ENCODE measurements at places on chromosomes 1 and 21.
A peak's percentile ranks its signal among the peaks of the same experiment; 100 is the strongest.

DNA sequence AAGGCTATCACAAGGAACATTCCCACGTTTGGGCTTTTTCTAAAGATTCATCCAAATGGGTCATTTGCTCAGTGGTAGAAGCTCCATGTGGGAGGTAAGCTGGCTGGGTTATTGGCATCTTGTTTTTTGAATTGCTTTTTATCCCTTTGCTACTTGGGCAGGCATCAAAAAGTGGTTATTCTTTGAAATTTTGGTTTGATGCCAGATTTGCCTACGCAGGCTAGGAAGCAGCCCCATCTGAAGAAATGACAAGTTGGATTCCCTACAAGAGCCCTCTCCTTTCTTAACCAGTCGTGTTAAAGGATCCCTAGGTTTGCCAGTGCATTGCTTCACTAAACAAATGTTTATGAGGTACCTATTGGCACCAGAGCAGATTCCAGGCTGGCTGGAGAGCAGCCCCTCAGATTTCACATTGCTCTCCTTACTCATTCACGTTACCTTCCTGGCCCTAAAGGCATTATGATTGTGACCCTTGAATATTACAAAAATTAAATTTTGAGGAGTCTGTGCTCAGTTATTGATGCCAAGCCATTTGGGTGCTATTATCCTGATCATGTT lies 38.8 kb downstream of the ARID1A start:
- DNase-seq = no peak

GRCh38 chr1:46643368-46643775 lies 24.8 kb downstream of the ATPAF1 start:
- no peak for DNase-seq

- DNase-seq = no peak
Observed at GRCh38 chr21:25577424-25578055, 29.7 kb downstream of the MRPL39 start.

GRCh38 chr21:26597981-26598380 lies 24.9 kb upstream of the CYYR1 start:
- no peak for DNase-seq

DNA sequence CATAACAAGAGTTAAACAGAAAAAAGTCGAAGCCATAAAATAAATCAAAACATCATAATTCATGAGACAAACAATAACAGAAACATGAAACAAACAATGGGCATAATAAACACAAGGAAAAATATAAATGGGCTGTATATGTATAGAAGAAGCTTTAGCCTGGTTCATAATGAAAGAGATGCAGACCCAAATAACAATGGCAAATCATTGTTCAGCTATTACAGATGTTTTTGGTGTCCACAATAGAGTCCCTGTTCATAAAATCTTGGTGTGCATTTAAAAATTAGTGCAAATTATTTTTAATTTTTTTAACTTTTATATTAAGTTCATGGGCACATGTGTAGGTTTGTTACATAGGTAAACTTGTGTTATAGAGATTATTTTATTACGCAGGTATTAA lies 1185.9 kb upstream of the B3GALT2 start:
- DNase-seq = no peak

DNA sequence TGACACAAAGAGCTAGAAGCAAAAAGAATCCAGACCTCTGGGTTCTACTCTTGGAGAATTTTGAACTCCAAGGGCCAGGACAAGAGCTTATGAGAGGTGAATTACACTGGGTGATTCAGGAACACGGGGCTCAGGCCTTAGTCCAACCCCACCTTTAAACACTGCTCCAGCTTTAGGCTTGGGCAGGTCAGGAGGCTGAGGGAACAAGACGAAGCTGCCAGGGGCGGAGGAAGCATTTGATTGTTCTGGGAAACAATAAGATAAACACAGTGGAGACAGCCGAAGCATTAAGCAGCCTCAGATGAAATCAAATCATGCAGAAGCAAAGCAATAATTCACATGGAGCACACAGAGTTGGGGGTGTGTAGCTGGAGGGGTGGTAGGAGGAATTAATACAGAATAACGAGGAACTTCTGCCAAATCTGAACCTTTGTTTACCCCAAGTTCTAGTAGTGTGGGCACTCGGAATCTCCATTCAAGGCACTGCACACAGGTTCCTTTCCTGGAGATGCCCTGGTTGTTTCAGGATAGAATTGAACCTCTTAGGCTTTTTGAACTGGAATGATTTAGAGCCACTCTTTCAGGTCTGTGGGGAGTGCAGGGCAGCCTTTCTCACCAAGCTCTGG lies 93.2 kb downstream of the PLXNA2 start:
- no peak for DNase-seq

DNA sequence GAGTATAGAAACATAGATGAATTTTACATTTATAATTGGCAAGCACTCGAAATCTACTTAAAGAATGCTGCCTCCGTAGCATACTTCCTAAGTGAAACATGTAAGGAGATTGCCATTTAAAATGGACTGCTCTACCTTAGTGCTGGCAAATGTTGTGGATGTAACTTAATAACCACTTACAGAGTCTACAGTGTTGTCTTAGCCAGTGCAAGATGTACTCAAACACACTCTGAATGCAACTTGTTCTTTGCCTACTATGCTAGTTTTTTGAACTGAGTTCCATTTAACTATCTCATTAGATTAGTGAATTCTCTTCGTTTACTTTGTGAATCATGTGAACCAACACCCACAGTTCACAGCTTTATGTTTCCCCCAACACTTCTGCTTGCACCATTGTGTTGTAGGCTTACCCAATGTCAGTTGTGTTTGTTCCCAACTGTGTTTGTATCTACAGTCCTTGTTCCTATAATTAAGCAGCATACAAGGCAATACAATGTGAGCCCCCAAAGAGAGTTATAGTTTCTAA lies 345.5 kb upstream of the LYPLAL1 start:
- no peak for DNase-seq

- no peak for DNase-seq
Observed at GRCh38 chr1:223421676-223422075, 28.5 kb downstream of the CCDC185 start.

DNA sequence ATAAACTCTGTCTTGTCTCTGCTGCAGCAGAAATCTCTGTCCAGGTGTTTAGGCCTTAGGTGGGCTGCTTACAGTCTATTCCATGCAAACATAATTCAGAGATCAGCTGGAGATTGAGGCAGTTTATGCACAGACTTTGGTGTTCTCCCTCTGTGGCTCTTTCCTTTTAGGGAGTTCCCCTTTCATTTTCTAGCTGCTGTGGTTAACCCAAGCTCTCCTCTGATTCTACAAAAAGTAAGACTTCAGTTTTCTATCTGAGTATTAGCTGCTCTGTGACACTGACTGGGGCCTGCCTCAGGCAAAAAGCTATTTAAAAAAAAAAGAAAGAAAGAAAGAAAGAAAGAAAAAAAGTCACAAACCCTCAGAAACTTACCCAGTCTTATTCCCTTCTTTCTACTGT lies 211.1 kb downstream of the CAMTA1 start:
- DNase-seq = no peak

GRCh38 chr1:221740993-221741702 lies 741 bp downstream of the DUSP10 start:
- DNase-seq = peak; percentile 77

DNA sequence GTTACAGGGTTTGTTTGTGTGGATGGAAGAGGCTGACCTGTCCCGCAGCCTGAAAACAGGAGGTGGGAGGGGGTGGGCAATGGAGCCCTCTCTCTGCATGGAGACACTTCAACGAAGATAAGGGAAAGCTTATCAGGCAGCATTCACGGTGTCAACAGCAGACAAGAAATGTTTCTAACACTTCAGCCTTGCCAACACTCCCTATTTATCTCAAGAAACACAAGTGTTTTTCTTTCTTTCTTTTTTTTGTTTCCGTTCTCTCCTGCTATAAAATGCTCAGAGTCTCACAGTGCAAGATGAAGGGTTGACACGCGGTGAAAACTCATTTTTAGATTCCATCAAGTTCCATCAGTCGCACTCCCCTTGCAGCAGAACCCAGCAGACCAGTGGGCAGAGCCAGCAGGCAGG lies 594.4 kb downstream of the MATN1 start:
- DNase-seq = peak; percentile 75

DNA sequence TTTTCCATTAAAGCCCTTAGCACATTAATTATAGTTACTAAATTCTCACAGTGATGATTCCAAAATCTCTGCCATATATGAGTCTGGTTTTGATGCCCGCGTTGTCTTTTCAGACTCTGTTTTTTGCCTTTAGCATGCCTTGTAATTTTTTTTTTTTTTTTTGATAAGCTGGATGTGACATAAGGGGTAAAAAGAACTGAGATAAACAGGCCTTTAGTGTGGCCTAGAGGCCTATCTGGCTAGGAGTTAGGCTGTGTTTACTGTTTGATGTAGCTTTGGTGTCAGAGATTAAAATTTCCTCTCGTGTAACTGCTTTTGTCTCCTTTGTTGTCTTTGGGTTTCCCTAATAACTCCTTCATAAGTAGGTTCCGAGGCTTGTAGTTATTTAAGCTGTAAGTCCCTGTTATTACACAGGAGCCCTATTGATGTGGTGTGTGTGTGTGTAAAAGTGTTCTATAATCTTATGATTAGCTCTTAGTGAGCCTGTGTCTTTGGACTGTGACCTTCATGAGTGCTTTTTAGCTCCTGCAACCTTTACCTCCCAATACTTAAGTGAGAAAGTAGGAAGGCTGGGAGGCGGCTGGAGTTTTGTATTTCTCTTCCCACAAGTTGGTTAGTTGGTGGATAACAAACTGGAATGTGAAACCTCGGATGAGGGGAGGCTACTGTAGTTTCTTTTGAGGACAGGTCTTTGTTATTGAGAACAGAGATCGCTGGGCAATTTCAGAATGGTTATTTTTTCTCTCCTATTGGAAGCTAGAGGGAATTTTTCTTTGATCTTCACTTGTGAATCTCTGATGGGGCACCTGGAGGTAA lies 19.3 kb downstream of the HS2ST1 start:
- DNase-seq = peak; percentile 63

GRCh38 chr1:56390232-56390867 lies 189.0 kb downstream of the PLPP3 start:
- peak; percentile 86 for DNase-seq

GRCh38 chr21:26164311-26164710 lies 6.3 kb downstream of the APP start:
- no peak for DNase-seq

DNA sequence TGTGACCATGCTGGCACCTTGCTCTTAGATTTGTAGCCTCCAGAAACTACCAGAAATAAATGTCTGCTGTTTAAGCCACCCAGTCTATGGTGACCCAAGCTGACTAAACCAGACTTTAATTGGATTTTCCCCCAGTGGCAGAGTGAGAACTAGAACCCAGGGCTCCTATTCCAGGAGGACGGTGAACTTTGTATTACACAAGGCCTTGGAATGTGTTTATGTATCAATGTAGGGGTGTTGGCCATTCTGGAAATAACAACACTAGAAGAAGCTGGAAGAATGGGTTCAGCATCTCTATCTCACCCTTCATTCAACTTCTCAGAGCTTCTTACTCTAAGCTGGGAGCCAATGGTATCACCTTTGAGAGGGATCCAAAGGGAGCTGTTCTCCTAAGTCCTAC lies 37.0 kb downstream of the ARHGEF11 start:
- no peak for DNase-seq

DNA sequence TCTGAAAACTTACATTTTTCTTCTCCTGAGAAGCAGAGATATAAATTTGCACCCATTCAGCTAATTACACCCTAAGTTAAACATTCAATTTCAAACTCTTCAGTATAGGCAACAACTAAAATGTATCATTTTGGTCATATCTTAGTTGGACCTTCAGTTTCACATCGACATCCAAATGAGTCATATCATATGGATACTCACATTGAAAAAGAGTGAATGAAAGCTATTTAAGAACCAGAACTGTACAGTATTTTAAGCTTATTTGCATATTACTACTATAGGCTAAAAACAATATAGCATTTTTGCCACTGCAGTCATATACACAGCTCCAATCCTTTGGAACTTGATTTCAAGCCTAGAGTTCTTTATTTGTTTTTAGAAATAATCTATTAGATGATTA lies 33.6 kb downstream of the USP25 start:
- DNase-seq = no peak

- no peak for DNase-seq
Observed at GRCh38 chr1:62912028-62912638, 128.2 kb downstream of the ATG4C start.

GRCh38 chr1:204587621-204588020 lies 71.4 kb downstream of the MDM4 start:
- DNase-seq = no peak

DNA sequence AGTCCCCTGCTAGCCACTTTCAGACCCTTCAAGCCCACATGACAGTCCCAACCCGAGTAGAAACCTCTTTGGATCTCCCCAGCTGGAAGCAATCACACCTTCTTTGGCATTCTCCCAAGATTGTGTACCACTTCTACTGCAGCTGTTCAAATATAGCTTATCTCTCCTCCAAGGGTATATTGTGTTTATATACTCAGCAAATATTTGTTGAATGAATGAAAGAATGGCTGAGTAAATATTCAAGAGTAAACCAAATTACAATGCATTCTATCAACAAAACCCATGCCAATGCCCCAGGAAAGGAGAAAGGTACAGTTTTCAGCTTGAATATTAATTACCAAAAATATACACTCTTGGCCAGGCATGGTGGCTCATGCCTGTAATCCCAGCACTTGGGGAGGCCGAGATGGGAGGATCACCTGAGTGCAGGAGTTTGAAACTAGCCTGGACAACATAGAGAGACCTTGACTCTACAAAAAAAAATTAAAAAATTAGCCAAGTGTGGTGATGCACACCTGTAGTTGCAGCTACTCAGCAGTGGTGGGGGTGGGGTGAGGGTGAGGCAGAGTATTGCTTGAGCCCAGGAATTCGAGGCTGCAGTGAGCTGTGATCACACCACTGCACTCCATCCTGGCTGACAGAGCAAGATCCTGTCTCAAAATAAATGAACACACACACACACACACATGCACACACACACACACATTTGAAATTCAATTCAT lies 68.5 kb downstream of the NIBAN1 start:
- peak; percentile 67 for DNase-seq

DNA sequence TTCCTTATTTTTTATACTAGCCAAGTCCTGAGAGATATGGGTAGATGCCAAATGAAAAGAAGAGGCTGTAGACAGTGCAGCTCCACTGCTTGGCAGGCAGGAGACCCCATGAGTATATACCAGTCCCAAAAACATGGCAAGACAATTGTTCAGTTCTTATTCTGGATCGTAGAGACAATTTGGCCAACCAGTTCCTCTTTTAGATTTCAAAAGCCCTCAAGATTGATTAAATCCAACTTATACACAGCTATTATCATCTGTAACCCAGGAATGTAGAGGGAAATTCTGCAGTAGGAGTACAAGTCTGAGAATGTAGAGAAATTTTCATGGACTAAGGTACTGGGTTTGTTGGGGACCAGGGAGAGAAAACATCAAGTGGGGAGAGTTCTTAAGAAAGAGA lies 50.3 kb downstream of the ATP6V1G3 start:
- DNase-seq = no peak

GRCh38 chr1:167231873-167232450 lies 11.3 kb downstream of the POU2F1 start:
- DNase-seq = no peak

DNA sequence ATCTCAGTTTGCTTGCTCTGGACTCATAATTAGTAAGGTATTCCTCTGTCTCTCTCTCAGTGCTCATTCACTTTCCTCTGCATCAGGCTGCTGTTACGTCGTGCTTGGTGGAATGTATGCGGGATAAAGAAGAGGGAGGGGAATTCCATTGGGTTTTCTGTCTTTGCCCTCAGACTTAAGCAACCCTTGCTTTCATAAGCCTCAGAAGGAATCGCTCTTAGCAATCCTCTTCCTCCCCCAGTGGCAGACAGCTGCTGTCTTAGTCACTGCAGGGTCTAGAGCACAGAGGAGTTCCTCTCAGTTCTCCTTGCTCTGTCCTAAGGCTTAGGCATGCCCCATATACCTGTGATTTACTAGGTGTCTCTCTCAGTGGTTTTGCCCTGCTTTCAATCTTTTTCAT lies 19.1 kb upstream of the NTMT2 start:
- DNase-seq = peak; percentile 69
